Panc1 (cell line): ENCODE measurements at places on chromosomes 4 and X.

DNA sequence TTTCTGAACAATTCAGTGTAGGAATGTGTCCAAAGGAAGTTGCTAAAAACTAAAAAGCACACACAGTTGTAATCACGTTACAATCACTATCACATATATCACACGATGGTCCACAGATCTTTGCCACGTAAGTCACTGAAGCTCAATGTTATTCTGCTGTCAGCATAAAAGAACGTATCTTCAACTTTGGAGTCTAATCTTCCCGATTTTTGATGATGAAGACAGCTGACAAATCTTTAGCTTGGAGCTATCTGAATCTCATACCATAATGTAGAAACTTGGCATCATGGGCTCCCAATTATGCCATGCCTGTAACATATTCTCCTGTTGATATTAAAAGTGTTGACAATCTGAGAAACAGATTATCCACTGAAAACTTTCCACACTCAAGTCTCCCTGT lies 158.4 kb downstream of the UBE2NL start:
- no peak for DNase-seq

GRCh38 chr4:26432419-26432818 lies 57.9 kb downstream of the CCKAR start:
- DNase-seq = no peak

DNA sequence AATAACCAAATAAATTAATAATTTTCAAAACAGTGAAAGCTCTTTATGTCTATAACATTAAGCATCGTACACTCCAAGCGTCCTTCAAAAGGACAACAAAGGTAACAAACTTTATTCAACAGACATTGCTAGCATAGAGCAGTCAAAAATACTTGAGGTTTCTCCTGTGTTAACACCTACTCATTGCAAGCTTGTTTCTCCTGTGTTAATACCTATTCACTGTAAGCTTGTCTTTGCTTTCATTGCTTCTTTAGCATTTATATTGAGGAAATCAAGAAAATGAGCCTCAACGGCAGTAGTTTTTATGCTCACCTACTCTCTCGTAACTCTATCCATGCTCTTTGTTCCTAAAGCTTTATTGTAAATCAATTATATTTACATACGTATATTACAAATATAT lies 3.5 kb downstream of the SPOCK3 start:
- no peak for DNase-seq

- no peak for DNase-seq
These were observed 23.3 kb upstream of the ANTXR2 start for GRCh38 chr4:80096175-80096850.

DNA sequence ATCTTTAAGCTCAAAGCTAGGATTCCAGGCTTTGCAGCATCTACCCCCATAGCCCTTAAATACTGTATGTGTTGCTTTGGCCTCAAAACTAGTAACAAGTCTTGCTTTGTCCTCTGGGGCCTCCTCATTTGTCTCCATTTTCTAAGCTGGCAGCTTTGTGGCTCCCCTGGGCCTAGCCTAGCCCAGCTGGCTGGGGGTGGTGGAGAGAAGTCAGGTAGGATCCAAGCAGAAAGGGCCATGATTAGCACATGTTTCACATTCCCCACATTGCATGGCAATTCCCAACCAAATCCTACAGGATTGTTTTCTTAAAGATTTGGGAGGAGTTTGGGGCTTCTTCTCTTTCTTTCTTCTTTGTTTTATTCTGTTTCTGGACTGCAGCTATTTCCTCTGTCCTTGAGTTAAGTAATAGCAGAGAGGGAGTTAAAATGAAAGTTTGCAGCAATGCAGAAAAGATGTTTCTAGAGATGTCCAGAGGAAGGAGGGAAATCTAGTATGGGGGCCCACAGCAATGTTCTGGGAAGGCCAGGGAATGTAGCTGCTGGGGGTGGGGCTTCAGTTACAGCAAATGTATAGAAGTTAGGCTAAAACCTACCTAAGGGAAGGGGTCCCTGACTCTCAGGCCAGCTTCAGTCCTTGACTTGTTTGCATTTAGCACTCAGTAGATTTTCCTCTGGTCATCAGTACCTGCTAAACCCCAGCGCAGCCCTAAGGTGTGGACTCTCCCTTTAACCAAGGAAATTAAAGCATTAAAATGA lies 92.1 kb downstream of the SHROOM4 start:
- DNase-seq = no peak

GRCh38 chr4:150230561-150230960 lies 152.3 kb downstream of the DCLK2 start:
- DNase-seq = no peak

GRCh38 chr4:179605196-179605595 lies 2163.0 kb upstream of the AGA start:
- DNase-seq = no peak

DNA sequence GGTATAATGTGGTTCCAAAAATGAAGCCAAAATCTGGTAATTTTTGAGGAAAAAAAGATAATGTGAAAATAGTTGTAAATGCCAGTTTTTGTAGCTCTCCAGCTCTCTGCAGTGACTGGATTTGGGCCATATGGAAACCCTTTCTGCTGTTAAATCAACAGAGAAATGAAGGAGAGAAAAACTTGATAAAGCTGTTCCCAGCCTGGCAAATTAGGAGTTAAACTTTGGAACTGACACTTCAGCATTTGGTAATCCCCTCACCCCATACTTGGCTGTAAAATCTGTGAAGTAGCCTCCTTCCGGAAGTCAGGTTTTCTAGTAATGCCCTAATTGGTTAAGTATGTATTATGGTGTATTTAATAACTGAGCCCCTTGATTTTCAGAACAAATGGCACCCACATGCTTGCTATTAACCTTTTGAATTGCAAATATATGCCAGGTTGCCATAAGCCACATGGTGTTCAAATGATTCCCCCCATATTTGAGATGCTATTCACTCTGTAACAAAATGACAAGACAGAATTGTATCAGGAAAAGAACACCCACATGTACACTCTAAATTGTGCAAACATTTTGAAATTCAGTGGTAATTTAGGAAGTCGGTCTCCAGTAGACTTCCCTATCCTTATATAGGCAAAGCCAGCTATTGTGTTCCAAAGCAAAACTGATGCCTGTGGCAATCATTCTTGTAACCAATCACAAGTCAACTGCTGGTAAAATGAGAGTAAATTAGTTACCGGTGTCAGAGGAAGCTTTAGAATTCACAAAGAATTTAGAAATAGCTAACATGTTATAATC lies 96.3 kb upstream of the ADAMTS3 start:
- DNase-seq = no peak

DNA sequence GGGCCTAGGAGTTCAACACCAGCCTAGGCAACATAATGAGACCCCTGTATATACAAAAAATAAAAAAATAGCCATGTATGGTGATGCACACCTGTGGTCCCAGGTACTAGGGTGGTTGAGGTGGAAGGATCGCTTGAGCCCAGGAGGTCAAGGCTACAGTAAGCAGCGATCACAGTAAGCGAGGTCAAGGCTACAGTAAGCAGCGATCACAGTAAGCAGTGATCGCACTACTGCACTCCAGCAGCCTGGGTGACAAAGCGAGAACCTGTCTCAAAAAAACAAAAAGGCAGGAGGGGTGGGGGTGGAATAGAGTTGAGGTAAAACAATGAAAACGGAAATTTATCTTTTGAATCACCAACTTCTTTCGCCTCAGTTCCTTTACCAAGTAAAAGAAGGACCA lies 29.4 kb downstream of the TBCK start:
- DNase-seq = no peak

- no peak for DNase-seq
These were observed 27.3 kb upstream of the JADE1 start for GRCh38 chr4:128782076-128782715.

- no peak for DNase-seq
These were observed 40.9 kb downstream of the SEL1L3 start for GRCh38 chr4:25821899-25822298.

GRCh38 chr4:11720292-11720691 lies 291.6 kb upstream of the HS3ST1 start:
- DNase-seq = no peak

DNA sequence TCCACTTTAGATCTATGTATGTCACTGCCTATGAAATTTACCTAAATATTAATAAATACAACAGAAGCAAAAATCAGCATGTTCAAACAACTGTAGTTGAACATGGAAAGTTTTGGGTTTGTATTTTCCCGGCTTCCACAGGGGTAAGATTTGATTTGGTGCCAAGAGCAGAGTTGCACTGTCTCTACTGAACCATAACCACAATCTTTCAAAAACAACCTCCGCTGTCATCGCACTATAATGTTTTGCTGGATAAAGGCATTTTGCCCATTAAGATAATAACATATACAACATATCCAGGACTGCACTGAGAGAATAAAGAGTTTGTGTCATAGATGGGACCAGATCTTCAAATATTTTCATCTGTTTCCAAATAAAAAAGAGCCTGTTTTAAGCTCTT lies 94.9 kb downstream of the TENM3 start:
- DNase-seq = no peak

GRCh38 chrX:55908661-55909212 lies 191.2 kb downstream of the RRAGB start:
- DNase-seq = no peak

- no peak for DNase-seq
These were observed 431.8 kb downstream of the RAPGEF2 start for GRCh38 chr4:159534655-159535054.

DNA sequence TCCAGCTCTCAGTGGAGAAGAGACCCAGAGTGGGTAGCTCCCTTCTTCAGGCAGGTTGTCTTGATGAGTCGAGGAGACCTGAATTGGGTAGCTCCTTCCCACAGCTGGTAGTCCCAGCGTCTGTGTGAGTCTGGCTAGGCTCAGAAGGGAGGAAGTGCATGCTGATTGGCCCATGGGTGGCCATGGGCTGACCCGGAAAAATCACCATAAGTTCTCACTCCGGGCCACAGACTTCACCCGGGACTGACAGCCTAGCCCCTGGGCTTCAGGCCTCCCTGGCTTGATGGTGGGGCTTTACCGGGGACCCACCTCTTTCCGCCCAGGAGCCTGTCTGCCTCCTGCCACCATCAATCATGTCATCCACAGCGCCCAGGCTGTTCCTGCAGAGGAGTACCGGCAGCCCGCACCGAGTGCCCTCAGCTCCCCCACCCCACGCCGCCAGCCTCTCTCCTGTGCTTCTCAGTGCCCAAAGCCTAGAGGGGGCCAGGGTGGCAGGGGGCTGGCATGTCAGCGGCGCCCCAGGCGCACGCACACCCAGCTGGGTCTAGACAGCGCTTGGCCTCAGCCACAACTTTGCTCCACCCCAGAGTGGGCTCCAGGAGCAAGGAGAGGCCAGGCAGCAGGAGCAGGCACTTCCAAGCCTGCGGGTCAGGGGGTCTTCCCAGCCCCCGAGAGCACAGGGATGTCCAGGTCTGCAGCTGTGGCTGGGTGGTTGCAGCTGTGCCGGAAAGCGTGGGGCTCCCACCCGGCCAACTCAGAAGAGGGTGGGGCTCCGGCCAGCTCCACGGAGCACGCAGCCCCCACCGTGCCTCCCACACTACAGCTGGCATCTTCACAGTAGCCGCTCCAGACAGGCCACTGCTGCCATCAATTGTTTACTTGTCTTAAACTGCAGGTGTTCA lies 16.1 kb upstream of the SAT1 start:
- no peak for DNase-seq

DNA sequence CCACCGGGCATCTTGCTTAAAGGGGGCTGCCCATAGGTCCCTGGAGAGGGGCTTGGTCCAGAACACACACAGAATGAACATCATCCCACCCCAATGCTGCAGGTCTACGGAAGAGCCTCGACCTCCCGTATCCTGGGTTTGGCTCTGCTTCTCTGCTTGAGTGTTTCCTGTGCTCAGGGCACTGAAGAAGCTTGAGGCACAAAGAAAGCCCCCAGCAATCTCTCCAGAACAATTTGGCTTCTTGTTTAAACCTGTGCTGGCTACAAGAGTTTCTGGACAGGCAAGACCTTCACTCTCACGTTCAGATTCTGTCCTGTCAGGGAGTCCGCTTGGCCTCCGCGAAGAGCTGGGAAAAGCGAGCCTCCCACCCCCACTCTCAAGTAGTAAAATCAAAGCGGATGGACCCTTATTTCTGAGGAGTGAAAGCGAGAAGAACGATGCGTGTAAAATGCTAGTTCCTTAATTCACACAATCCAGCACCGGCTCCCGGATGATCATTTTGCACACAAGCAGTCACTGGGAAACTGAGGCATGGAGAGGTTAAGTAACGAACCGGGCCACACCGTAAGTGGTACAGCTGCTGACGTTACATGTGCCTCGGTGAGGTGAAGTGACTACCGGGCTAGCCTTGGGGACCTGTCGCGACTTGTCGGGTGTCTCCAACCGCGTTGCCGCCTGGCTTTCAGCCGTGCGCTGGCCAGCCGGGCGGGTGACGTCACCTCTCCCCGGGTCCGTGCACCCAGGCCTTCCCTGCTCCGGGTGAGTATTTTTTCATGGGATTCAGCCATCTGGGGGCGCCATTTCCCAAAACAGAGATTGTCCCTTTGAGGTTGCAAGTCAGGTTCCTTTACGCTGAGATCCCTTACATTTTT lies 3.1 kb upstream of the SFRP2 start:
- no peak for DNase-seq

DNA sequence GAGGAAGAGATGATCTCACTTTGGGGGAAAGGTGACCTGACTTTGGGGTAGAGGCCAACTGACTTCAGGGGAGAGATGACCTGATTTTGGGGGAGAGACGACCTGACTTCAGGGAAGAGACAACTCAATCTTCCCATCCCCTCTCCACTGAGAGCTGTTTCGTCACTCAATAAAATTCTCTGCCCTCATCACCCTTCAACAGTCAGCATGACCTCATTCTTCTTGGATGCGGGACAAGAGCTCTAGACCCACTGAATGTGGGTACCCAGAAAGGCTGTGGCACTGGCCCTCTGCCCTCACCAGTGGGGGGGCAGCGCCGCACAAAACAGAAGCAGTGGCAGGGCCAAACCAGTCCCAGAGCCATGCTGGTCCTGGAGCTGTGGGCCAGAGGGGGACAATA lies 34.6 kb downstream of the ATXN3L start:
- DNase-seq = no peak

- DNase-seq = no peak
These were observed 36.2 kb upstream of the USP38 start for GRCh38 chr4:143148521-143148920.

- DNase-seq = no peak
These were observed 192.2 kb downstream of the LDB2 start for GRCh38 chr4:16706251-16706650.

- no peak for DNase-seq
These were observed 75.8 kb downstream of the RPS3A start for GRCh38 chr4:151175233-151175632.

DNA sequence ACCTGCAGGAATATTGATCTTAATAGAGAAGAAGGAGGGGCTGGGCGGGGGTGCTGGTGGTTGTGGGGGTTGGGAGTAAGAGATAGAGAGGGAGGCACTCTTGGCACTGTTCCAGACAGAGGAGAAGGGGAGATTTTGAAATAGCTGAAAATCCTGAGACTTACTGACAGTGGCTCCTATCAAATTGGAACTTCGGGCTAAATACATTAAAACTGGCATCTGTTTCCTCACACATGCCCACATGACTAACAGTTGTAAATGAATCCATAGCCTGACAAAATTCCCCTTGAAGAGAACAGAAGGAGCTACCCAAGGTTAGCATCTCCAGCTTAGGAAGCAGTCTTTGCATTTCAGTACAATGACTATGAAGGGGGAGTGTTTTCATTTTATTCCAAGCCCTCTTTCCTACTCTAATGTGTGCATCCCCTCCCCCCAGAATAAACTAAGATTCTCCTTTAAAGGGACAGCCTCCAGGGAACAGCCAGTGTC lies 1.4 kb downstream of the DCX start:
- DNase-seq = no peak
